Activated T-cell treated with anti-CD3 and anti-CD28 coated beads for 48 hours (primary cell): ENCODE measurements at places on chromosomes 7 and 10.

DNA sequence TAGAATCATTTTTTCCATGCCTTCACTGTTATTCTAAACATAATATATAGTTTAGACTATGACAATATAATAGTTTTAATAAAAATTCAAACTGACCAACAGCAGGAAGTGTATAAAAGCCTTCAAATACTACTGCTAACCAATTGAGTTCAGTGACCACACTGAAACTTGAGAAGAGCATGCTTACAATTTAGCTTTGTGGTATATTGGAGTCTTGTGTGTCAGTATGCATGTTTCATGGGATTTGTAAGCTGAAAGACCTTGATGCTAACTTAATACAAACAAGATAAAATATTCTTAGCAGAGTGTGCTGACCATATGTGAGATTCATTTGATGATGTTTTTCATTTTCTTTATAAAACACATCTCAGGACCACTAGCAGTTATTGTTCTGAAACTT, 395.5 kb downstream of the SUGCT start:
- DNase-seq = no peak

DNA sequence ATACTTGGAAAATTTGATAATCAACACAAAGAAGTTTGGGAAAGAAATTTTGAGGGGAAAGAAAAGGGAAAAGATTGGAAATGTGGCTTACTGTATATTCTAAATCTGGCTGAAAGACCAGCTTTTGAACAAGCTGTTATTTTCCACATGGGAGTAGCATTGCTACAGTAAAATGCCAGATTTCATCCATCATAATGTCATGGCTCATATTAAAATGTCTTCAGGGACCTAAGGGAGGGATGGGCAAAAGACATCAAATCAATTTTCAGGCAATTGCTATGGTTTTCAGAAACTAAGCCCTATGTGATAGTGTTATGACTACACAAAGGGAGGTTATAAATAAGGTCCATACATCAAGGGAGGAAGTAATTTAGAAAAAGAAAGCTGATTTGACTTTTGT, 1116.9 kb upstream of the CELF2 start:
- no peak for DNase-seq

DNA sequence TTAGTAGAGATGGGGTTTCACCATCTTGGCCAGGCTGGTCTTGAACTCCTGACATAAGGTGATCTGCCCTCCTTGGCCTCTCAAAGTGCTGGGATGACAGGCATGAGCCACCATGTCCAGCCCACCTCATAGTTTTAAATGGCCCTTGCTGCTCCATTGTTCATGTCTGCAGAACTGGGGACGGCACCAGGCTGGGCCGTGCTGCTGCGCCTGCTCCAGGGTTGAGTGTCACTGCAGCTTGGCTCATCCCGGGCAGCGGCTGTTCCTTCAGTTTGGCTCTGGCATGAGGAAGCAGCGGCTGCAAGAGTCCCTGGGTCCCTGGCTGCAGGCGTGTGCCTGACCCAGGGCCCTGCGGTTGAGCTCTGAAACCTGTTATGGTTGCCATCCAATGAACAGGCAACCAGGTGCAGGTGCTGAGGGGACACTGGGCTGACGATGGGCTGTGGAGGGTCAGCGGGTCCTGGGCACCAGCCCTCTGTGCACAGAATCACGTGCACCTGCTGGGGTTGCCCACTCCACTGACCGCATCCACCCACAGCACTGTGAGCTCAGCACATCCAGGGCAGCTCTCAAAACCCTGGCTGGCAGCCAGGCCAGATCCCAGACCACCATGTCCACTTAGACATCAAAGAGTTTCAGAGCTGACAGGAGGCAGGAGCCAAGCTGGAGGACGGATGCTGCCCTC, 70.2 kb upstream of the PPP2R2D start:
- no peak for DNase-seq

DNA sequence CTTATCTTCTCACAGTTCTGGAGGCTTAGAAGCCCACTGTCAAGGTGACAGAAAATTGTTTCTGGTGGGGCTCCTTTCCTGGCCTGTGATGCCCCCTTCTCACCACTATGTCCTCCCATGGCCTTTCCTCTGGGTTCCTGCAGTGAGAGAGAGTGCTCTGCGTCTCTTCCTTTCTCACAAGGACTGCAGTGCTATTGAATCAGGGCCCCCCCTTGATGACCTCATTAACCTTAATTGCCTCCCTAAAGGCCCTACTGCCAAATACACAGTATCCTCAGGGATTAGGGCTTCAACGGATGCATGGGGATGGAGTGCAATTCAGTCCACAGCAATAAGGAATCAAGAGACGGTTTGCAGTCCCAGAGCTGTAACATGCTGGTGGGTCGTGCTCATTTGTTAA, 82.0 kb upstream of the GRB10 start:
- DNase-seq = no peak

DNA sequence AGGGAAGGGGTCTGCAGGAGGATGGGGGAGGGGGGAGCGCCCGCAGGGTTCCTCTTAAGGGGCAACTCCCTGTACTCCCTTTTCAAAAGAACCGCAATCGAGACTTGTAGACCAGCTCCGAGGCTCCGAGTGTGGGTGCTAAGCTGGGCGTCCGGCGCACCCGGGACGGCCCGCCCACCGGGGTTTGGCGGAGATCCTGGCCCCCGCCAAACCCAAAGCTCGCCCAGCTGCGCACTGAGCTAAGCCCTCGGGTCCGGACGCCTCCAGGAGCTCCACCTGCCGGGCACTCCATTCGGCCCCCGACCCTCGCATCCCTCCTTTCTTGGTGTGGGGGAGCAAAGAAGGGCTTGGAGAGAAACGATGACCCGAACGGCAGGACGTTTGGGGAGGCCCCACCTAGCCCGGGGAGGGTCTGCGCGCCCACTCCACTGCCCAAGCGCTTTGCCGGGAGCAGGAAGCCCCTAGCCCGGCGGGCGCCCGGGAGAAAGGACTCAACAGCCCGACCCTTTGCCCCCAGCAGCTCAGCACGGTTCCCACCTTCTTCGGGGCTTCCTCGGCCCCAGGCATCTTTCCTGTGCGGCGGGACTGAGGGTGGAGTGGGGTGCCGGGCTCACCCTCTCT, 651 bp downstream of the AFAP1L2 start:
- DNase-seq = no peak
